ENCODE measurements at places on chromosomes 12 and 14. TPM values are rescaled to one million over a fixed set of nuclear protein-coding genes. Genes with fewer than 3 reads are reported as not detected.

CLEC2A gene
- total RNA-seq: not detected

OR4E2 gene
- not detected for total RNA-seq

INSM2 gene
- not detected for total RNA-seq

CFAP251 gene
- 1.3 TPM for total RNA-seq

PTPN6 gene
- 457 TPM for total RNA-seq

AQP6 gene
- total RNA-seq: not detected

FAIM2 gene
- total RNA-seq: 0.60 TPM

PMEL gene
- 0.25 TPM for total RNA-seq

FSCB gene
- not detected for total RNA-seq

ANKRD33 gene
- not detected for total RNA-seq

DNA sequence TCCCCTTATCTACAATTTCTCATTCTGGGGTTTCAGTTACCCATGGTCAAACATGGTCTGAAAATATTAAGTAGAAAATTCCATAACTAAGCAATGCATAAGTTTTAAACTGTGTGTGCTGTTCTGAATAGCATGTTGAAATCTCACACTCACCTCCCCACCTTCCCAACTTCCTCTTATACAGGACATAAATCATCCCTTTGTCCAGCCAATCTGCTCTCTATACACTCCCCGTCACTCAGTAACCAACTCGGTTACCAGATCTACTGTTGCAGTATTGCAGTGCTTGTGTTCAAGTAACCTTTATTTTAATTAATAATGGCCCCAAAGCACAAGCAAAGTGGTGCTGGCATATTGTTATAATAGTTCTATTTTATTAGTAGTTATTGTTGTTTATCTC lies 420.5 kb downstream of the GXYLT1 start:
- DNase-seq: no peak

GRCh38 chr14:59186306-59186705 lies 2.2 kb upstream of the DAAM1 start:
- no peak for DNase-seq

DNA sequence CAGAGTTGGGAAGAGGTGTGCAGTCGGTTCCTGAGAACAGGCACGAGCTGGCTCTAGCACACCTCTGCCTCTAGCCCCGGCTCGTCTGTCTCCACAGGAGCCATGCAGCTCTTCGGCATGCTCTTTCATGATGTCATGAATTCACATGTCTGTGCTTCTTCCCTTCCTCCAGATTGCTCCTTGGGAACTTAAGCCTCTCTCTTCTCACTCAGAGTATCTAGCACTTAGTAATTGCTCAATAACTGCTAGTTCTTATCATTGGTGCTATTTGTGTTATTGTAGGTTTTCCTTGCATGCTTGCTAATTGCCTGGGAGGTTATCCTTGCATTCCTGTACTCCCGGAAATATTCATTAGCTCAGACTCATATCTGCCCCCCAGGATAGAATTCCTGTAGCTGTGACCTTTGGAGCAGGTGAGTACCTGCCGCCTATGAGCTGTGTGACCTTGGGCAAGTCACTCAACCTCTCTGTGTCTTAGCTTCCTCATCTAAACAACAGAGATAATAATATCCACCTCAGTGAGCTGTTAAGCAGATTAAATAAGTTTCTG lies 19.5 kb downstream of the FAM181A start:
- no peak for DNase-seq

DNA sequence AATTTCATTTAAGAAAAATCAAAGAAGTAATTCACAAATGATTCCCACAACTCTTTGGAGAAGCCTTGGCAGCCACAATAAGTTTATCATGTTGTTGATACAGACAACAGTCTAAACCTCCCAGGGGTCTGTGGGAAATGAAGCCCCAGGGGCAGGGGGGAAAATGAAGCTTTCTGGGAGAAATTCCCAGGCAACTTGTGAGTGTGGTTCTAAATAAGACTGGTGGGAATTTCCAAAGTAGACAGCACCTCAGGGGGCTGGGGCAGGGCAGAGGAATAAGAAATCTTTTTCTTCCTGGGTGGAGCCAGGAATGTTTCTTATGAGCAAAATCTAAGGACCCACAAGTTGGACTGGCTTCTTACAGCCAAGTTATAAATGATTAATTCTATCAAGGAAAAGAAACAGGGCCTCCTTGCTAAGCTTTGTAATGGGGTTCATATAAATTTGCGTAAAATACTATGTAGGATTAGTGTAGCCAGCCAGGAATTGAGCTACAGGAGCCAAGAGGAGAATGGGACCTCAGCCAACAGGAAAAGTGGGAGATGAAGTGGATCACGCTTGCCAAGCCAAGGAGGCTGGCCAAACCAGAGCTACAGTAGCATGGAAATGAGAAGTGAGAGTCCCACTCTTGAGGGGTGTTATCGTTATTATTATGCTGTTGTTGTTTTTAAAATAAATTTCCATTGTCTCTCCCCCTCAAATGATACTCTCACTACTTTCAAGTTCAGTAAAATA lies 182.9 kb upstream of the FAR2 start:
- no peak for DNase-seq

DNA sequence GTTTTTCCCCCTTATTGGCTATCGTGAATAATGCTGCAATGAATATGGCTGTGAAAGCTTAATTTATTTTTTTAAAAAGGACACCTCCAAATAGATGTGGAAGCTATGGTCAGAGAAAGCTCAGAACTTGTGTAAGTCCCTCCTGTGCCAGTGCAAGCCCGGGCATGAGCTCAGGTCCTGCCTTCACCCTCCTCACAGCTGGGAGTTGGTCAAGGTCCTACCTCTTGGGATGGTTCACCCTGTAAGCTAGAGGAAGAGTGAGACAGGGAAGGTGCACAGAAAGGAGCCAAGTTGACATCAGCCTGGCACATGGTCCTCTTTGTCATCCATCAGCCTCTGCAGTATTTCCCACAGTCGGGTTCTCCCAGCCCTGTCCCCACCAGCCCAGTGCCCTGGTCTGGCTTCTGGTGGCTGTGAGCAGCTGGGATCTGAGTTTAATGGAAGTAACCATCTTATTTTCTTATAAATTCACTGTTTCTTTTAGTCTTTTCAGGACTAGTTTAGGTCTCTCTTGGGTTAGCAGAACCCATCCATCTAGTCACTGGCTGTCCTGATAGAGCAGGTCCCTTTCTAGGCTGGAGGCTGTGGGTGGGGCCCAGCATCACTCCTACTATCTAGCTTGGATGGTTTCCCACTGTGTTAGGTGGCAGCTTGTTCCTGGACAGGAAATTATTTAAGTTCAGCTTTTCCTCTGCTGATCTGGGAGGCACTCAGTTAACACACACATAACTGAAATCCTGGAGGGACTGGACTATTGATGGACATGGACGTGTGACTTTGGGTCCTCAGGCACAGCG lies 11.8 kb upstream of the PLEKHG3 start:
- no peak for DNase-seq

GRCh38 chr14:75568791-75569190 lies 9.6 kb upstream of the FLVCR2 start:
- DNase-seq: no peak

DNA sequence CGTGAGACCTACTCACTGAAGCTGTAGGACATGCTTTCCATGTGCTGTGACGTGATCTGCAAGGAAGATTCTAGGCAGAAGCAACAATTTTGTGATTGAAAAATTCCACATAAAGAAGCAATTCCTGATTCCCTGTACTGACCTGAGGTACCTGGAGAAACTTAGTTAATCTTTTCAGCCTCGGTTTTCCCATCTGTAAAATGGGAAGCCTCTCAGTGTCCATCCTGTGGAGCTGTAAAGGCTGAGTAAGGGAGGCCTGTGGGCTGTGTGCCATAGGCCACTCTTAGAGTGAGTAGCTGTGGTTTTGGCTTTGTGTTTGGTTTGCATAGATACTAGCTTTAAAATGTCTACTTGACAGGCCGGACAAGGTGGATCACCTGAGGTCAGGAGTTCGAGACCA lies 50.7 kb downstream of the SFSWAP start:
- no peak for DNase-seq

DNA sequence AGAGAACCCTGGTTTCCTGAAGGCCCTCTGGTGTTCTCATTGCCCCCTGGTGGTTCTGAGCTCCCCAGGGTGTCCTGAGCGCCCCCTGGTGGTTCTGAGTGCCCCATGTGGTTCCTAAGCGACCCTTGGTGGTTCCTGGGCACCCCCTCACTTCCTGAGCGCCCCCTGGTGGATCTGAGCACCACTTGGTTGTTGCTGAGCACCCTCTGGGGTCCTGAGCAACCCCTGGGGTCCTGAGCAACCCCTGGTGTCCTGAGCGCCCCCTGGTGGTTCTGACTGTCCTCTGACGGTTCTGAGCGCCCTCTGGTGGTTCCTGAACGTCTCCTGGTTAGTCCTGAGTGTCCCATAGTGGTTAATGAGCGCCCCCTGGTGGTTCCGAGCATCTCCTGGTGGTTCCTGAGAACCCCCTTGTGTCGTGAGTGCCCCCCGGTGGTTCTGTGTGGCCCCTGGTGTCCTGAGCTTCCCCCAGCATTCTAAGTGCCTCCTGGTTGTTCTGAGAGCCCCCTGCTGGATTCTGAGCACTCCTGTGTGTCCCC lies 568.3 kb downstream of the TMEM121 start:
- peak; percentile 91 for DNase-seq

DNA sequence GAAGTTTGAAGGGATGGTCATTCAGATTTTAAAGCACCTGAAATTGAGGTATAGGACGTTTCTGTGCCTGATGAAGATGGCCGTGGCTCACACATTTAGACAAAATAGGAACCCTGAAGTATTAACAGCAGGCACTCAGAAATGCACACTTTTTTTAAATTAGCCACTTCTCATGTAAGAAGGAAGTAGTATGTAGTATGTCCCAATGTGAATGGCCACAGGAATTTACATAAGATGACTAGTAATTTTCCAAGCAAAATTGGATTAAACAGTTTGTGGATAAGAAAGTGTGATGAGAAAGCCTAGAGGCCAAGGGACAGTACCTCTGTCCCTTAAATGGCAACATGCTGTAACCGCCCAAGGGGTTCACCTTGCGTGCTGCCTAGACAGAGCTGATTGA lies 1.8 kb upstream of the MIS18BP1 start:
- no peak for DNase-seq

GRCh38 chr12:25518512-25518911 lies 34.6 kb downstream of the LMNTD1 start:
- DNase-seq: no peak

DNA sequence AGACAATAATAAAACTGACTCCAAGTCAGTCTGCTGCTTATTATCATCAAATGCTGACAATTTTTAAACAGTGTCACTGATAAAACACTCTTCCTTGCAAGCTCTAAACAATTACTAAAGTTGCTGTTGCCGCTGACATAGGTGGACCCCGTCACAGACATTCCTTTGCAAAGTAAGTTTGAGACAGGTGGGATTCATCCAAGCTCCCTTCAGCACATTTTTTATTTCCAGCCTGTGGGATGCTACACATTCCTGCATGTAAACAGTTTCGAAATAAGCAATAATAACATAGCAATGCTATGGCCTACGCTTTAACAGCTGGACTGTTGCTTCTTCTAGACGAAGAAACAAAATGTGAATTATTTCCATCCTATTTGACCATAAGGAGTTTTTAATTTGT lies 85.4 kb upstream of the HIF1A start:
- DNase-seq: no peak

- no peak for DNase-seq
Measured at GRCh38 chr12:76571256-76571655, 11.7 kb upstream of the OSBPL8 start.

DNA sequence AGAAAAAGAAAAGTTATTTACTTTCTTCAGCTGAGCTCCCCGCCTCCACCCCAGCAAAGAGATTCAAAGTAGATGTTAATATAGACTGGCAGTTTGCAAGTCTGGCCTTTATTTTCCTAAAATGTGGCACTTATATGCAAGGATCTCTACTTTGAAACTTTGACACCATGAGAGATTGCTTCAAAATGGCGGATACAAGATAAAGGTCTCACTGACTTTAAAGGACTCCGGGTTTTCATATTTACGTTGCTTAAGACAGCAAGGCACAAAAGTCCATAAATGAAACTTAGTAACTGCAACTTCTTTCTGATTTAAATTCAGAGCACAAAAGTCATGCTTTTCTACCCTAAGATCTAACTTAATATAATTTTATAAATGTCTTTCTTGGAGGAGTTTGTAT lies 3.5 kb downstream of the OTX2 start:
- no peak for DNase-seq

GRCh38 chr14:75578786-75579337 lies 442 bp downstream of the FLVCR2 start:
- DNase-seq: no peak

DNA sequence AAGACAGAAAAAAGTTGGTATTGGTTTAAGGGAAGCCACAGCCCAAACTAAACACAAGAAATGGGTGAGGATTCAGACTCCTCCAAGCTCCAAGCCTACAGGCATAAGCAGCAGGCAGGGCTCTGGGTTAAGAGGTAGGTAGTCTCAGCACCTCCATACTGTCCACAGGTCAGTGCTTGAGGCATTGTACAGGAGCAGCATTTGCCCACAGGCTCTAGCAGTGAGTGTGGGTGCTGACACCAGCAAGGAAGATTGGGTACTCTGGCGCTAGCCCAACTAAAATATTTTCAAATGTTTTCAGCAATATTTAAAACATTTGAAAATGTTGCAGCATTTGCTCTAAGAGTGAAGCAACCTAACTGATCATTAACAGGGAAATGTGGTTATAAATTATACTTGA lies 33.1 kb downstream of the FERMT2 start:
- no peak for DNase-seq

GRCh38 chr12:12622418-12622817 lies 10.7 kb downstream of the CREBL2 start:
- no peak for DNase-seq

GRCh38 chr12:106123551-106124081 lies 15.1 kb downstream of the NUAK1 start:
- DNase-seq: no peak

DNA sequence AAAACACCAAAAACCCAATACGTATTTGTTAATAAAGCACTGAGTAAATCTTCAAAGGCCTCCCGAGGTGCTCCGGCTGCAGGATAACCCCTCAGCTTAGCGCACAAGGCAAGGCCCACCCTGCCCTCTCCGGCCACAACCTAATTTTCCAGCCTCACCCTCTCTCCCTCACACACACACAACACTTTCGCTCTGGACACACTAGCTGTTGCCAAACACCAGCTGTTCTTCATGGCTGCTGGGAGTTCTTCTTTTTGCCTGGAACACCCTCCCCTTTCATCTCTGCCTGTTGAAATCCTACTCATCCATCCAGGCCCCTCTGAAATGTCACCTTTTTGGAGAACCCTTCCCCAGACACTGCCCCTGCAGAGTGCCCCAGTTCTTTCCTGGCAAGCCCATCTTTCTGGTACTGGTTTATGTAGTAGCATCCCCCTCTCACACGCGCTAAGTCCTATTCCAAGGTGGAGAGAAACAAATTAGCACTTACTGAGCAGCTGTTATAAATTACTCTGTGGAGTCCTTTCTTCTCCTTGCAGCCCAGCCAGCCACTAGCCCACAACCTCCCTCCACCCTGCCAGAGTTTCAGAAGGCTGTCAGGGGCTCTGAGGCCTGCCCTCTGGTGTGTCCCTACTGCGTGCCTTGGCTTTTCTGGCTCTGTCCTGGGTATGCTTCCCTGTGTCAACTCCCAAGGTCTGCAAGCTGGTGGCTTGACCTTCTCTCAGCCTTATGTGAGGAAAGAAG lies 805 bp upstream of the CRACR2A start:
- no peak for DNase-seq

DNA sequence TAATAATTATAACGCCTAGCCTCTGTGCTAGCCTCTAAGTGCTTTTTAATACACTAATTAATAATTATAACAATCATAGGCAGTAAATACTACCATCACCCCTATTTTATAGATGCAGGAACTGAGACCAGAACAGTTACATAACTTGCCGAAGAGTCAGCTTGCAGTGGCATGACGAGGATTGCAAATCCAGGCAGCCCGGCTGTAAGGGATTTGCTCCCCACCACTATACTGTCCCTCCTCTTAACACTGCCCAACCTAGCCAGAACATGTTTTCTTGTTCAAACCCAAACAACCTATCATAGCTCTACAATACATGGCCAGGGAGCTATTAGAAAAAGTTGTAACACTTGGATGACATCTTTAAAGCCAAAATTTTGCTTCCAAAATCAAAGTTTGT lies 33.9 kb upstream of the VASH1 start:
- DNase-seq: no peak

All from activated naive CD8-positive, alpha-beta T cell treated with anti-CD3 and anti-CD28 coated beads for 36 hours (primary cell).